Activated CD8-positive, alpha-beta T cell treated with anti-CD3 and anti-CD28 coated beads, Interleukin-2, amount 10 ng/mL, durations not matched to agents 7 days and 5 days (primary cell): ENCODE measurements at places on chromosomes 5 and 9. TPM values are rescaled to one million over a fixed set of nuclear protein-coding genes. Genes with fewer than 3 reads are reported as not detected.

- DNase-seq = no peak
These were observed 642.3 kb downstream of the PTPRD start for GRCh38 chr9:9970514-9970913.

DNA sequence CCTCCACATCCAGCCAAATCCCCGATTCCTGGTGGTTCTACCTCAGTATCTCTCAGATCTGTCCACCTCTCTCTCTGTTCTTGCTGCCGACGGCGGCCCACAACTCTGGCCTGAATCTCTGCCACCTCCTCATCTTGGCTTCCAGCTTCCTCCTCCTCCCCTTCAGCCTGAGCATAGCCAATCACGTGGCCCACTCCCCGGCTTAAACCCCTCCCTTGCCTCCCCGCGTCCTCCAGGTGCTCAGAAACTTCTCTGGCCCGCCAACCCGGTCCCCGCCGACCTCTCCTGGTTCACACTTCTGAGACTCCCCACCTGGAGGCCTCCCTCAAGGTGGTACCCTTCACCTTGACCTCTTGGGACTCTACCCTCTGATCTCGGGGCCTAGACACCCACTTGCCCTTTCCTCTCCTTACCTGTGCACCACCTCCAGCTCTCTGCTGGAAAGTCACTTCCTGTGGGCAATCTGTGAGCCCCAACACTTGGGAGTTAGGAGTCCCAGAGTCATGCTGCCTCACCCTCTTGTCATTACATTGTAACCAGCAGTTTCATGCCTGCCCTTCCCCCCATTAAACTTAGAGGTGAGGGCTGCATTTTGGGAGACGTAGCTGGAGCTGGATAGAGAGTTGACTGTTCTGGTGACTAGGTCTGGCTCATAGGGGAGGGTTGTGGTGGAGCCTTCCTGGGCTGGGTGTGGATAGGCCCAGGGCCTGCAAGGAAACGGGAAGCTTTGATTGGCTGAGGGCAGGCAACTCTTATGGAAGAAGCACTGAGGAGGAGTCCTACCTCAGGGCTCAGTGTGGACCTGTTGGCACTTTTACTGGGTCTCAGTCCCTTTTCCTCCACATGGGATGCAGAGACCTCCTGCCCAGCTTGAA, 4.5 kb upstream of the SET start:
- peak; percentile 89 for DNase-seq

DNA sequence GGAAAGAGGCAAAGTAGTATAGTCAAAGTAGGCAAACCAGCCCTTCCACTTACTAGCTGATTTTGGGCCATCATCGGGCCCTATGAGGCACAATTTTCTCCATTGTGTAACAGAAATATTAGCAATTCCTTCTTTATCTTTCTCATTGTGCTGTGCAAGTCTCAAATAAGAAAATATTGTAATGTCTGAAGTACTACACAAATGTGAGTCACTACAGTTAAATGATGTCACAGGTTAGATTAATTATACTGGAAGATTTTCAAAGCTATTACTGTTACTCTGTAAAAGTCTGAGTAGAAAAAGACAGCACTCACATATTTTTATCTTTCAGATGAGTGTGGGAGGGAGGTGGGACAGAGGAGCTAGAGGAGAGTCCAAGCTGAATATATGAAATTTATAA, 12.4 kb upstream of the TMC1 start:
- no peak for DNase-seq

GRCh38 chr5:112682621-112683061, 55.0 kb upstream of the APC start:
- DNase-seq = no peak

DNA sequence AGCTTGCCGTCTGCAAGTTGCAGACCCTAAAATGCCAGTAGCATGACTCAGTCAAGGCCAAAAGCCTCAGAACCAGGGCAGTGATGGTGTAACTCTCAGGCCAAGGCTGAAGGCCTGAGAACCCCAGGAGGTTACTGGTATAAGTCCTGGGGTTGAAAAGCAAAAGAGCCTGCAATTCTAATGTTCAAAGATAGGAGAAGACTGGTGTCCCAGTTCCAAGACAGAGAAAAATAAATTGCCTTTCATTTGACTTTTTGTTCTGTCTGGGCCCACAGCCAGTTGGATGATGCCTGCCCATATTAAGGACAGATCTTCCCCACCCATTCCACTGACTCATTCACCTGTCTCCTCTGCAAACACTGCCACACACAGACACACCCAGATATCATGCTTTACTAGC, 673.2 kb downstream of the CDH18 start:
- DNase-seq = no peak

DNA sequence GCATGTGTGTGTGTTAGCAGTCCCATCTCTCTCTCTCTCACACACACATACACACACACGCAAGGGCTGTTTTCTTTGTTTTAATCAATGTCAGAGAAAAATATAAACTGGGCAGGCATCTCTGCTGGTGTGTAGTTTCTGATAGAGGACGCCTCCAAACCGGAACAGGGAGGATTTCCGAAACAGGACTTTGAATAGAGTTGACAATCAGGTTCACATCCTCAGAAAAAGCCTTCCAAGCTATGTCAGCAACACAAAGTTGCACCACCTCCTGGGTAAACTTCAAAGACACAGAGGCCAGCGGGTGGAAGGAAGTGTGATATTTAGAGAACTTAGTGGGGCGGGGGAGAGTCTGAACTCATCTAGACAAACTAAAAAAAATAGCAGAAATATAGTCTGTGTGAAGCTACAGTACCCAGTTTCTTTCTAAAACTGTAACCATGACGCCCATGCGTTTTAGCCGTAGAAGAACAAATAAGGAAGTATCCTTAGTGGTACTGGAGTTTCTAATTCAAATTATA, 1.2 kb downstream of the ST8SIA4 start:
- peak; percentile 81 for DNase-seq

Gene IFNB1
- not detected for total RNA-seq

Gene PTCH1
- total RNA-seq = 6.1 TPM

Gene MPDZ
- total RNA-seq = not detected

Gene OGN
- not detected for total RNA-seq

Gene SLIT3
- total RNA-seq = not detected
